NCI-H146 (cell line): ENCODE measurements at places on chromosomes 16 and 17.

DNA sequence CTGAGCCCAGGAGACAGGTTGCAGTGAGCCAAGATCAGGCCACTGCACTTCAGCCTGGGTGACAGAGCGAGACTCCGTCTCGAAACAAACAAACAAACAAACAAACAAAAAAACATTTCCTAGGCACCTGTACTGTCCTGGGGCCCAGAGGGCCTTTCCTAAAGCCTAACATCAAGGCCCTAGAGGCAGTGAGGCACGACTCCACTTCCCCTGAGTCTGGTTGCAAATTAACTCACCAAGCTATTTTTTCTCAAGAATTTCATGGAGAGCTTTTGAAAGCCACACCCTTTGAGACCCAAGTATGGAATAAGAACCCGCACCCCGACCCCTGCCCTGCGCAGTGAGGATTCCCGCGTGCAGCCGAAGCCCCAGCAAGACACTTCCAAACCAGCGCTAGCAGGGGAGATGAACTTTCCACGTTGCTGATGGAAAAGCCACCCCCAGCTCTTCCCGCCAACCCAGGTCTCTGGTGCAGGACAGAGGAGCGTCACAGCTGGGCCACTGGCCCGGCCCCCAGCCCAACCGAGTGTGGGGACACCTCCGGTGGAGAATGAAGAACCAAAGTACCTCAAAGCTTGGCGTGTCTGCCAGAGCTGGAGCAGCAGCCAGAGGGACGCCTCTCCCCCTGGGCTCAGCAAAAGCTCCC is 1.2 kb downstream of the CHST5 start:
- no peak for DNase-seq

GRCh38 chr17:30377574-30378240 is 1.0 kb upstream of the CPD start:
- DNase-seq = no peak

GRCh38 chr17:57605675-57606105 is 139.4 kb downstream of the CCDC182 start:
- peak; percentile 70 for DNase-seq

GRCh38 chr17:50154604-50155003 is 4.1 kb upstream of the PPP1R9B start:
- no peak for DNase-seq

- DNase-seq = no peak
Measured at GRCh38 chr16:84778720-84779119, 41.1 kb upstream of the CRISPLD2 start.

- no peak for DNase-seq
Measured at GRCh38 chr17:15395091-15395490, 53.7 kb upstream of the TEKT3 start.

DNA sequence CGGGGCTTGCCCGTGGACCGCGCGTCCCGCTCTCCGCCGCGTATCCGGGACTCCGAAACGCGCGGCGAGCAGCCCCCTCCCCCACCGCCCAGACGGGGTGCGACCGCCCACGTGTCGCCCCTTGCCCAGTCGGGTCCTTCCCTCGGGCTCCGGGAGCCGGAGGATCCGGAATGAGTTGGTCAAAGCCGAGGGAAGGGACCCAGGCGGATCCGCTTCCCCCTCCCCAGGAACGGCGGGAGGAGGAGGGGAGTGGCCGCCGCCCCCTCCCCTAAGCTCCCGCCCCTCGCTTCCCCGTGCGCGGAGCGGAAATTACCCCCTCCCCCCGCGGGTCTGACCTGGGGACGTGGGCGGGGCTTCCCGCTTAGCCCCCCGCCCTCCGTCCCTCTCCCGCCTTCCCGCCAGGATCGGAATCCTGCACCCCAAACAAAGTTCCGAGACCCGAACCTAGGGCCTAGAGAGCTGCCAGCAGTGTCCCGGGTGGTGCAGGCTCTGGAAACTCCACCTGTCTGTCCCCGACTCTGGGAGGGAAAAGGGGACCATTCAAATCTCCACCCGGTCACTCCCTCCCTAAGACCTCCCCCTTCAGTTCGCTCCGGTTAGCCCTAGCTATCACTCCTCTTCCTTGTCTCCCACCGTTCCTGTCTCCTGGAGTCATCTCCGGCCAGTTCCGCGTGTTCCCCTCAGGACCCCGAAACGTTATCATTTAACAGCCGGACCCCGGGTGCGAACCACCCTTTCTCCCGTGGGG is 1.0 kb upstream of the IGF2BP1 start:
- DNase-seq = no peak

- DNase-seq = no peak
Measured at GRCh38 chr17:44772308-44773045, 13.7 kb downstream of the ADAM11 start.

DNA sequence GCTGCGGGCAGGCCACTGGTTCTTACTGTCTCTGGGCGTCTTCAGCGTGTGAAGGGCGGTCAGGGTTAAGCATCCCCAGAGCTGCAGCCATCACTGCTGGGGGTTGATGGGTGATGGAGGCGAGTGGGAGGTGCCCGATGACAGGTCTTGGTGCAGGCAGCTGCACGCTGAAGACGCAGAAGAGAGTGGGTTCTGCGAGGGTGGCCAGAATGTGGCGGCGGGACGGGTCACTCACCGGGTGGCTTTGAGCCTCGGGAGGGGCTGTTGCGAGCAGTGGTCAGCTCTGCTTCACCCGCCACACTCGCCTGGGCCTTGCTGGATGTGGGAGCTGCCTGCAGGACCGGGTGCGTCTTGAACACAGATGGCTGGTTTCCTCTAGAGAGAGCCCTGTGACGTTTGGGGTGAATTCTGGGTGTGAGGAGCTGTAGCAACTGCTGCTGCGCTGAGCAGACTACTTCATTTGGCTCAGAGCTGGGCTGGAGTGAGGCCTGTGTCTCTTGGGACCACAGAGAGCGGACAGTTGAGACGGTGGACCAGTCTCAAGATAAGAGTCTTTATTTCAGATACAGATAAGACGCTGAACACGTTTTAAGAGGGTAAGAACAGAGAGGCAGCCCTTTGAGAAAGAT is 44.6 kb upstream of the ZNF750 start:
- no peak for DNase-seq

DNA sequence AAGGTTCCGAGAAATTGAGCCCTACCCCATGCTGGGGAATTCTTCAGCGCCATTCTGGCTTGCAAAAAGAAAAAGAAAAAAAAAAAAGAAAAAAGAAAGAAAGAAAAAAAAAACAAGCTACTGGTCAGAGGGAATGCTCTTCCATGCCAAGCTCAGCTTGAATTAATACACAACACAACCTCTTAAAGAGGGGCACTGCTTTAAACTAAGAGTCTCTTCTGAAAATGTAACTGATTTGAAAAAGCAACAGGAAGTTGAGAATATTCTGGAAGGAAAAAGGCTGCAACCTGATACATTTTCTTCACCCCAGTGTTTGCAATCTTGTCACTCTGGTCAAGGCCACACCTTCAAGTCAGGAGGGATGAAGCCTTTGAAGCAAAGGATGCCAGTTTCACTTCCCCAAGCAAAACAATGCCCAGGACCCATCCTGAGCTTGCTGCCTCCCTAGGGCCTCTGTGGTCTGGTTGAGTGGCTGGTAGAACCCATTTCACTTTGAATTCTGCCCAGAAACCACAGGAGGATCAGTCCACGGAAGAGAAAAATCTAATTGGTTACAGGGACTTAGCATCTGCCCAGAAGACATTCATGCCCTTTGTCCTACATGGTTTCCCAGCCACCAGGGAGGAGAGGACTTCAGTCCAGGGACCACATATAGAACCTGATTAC is 389.7 kb downstream of the SOX9 start:
- no peak for DNase-seq

DNA sequence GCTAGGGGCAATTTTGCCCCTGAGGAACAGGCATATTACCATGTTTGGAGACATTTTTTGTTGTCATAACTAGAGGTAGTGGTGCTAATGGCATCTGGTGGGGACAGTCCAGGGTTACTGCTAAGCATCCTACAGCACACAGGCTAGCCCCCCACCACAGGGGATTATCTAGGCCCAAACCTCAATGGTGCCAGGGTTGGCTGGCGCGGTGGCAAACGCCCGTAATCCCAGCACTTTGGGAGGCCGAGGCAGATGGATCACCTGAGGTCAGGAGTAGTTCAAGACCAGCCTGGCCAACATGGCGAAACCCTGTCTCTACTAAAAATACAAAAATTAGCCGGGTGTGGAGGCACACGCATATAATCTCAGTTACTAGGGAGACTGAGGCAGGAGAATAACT is 15.2 kb downstream of the C1QTNF1 start:
- no peak for DNase-seq

DNA sequence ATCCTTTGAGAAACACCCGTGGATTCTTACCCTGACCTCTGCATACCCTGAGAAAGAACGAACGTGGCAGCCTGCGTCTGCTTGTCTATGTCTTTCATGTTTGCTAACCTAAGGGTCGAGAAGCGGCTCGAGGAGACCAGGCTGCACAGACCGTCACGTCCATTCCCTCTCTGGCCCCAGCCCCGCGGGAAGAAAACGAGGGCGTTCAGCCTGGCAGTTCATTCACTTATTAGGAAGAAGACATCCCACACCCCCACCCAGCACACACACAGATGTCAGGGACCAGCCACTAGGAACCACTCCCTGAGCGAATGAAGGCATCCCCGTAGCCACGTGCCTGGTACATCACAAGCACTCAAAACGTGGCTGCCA is 655 bp upstream of the MTHFSD start:
- peak; percentile 7 for DNase-seq

GRCh38 chr17:11388054-11388453 is 147.0 kb downstream of the SHISA6 start:
- DNase-seq = no peak

- no peak for DNase-seq
Measured at GRCh38 chr17:58536542-58536941, 22.1 kb upstream of the MTMR4 start.

DNA sequence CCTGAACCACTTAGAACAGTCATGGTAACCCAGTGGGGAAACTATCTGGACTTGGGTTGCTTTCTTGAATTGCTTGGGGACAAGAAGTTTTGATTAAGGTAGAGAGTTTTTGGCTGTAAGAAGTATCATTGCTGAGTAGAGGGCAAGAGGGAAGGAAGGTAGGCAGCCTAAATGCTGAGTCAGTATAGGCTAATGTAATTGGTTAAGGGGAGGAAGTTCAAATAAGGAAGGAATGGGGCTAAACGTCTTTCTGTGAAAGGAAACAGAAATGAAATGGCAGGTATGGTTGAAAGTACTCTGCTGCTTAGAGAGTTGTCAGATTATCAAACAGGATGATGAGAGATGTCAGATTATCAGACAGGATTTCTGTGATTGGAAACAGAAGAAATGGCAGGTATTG is 20.3 kb downstream of the KPNB1 start:
- DNase-seq = no peak

GRCh38 chr17:37138571-37139120 is 189.9 kb downstream of the AATF start:
- DNase-seq = no peak

DNA sequence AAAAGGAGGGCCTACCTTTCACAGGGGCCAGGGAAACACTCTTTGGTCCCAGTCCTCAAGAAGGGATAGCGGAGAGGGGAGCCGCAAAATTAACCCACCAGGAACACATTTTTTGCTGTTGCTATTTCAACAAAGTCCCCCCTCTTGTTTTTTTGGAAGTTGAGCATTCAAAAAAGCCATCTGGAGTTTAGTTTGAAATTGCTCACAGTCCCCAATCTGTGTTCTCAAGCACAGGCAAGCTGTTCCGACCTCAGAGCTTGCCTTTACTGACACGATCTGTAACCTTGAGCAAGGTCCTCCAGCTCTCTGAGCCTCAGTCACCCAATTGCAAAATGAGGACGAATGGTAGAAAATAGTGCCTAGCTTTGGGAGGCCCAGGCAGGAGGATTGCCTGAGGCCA is 131.1 kb downstream of the ZNF423 start:
- no peak for DNase-seq

DNA sequence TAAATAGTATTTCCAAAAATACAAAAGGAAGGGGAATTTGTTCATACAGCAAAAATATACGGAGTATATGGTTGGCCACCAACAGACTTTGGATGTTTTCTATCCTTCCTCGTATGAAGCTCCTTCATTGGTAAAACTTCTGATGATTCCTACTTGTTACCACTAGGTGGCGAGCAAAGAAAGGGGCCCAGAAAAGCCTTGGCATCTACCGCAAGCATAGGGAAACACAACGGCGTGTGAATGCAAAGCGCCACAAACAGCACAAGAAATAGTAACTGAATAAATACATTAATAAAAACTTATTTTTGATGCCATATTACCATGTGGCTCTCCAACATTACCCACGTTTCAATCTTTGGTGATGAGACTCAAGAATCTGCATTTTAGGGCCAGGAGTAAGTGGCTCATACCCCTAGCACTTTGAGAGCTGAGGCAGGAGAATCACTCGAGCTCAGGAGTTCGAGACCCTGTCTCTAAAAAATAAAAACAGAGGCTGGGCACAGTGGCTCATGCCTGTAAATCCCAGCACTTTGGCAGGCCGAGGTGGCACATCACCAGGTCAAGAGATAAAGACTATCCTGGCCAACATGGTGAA is 34.5 kb downstream of the YWHAE start:
- peak; percentile 61 for DNase-seq

GRCh38 chr16:83973077-83973476 is 5.0 kb downstream of the NECAB2 start:
- DNase-seq = no peak

- peak; percentile 92 for DNase-seq
Measured at GRCh38 chr17:44137891-44138709, 3.6 kb upstream of the HROB start.

- DNase-seq = no peak
Measured at GRCh38 chr16:56911771-56912571, 20.0 kb upstream of the HERPUD1 start.

- no peak for DNase-seq
Measured at GRCh38 chr17:32512328-32512727, 25.5 kb downstream of the CDK5R1 start.

GRCh38 chr17:42132941-42133340 is 10.3 kb downstream of the HSPB9 start:
- DNase-seq = no peak

DNA sequence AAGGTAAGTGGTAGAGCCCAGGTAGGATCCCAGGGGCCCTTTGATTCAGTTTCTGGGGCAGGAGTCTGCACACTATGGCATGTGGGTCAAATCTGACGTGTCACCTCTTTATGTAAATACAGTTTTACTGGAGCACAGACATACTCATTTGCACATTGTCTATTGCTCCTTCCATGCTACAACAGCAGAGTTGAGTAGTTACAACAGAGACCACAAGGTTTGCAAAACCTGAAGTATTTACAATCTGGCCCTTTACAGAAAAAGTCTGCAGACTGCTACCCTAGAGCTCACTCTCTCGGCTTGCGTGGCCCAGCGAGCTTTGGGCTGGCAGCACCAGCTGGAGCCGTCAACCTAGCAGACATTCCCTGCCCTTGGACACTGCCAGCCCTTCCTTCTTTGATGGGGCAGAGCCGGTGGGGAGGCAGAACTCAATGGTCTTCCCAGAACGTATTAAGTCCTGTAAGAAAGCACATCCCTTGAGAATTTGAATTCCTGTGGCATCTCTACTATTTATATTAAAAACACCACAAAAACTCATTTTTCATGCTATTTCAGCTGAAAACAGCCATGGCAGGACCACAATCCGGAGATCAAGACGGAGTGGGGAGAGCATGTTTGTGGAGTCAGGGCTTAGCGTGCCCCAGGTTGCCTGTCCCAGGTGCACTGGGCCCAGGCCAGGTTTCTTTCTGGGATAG is 133.1 kb upstream of the NUDT7 start:
- no peak for DNase-seq

- DNase-seq = no peak
Measured at GRCh38 chr17:74337834-74338500, 11.9 kb downstream of the KIF19 start.
